ENCODE measurements at places on chromosomes 3 and 15. TPM values are rescaled to one million over a fixed set of nuclear protein-coding genes. Genes with fewer than 3 reads are reported as not detected.

DNA sequence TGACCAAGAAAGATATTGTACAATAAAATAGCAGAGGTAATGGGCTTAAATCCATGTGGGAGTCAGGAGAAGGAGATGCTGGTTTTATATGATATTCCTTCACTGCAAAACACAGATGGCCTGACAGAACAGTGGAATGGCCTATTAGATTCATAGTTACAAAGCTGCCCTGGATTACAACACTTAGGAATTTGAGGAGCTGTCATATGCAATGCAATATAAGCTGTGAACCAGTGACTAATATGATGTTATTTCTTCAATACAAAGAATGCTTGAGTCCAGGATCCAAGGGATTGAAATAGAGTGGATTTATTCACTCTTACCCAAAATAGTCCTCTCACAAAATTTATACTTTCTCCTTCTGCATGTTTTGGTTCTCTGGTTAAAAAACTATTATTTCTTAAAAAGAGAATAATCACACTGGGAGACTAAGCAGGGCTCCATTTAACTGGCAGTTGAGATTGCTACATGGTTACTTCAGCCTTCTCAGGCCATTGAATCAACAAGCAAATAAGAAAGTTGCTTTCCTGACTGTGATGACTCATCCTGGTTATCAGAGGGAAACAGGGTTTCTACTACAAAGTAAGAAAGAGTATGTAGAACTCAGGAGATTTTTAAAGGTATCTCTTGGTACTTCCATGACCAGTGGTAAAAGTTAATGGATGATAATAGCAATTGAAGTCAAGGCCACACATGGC lies 79.8 kb upstream of the ZPLD1 start:
- no peak for DNase-seq

GOLGA6L26 gene
- total RNA-seq = not detected

MSL2 gene
- total RNA-seq = 14.1 TPM

KBTBD12 gene
- total RNA-seq = not detected

DNA sequence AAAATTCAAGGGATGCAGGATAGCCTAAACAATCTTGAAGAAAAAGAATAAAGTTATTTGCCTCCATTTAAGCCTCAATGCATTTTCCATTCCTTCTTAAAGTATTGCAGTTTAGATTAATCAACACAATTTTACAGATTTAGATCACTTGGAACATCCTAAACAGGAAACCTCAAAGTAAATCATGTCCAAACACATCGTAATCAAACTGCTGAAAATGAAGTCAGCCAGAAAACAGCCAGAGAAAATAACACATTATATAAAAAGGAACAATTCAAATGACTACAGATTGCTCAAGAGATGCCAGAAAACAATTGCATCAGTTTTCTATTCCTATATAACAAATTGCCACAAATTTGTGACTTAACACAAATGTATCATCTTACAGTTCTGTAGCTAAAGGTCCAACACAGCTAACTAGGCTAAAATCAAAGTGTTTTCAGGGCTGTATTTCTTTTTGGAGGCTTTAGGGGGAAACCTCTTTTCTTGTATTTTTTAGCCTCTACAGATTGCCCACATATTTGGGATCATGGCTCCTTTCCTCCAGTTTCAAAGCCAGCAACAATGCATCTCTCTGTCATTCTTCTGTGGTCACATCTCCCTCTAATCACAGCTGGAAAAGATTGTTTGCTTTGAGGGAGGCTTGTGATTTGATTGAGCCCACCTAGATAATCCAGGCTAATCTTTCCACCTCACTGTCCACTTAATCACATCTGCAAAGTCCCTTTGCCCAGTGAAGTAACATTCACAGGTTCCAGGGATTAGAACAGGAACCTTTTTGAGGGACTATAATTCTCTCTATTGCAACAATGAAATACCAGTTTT lies 543.3 kb upstream of the UBE2E2 start:
- DNase-seq = no peak

ITIH1 gene
- total RNA-seq = not detected

INSYN1 gene
- total RNA-seq = not detected

Data from dermis blood vessel endothelial cell (primary cell).